Mucosa of gallbladder (tissue), 1 donor: ENCODE measurements at places on chromosomes 13 and 19.

DNA sequence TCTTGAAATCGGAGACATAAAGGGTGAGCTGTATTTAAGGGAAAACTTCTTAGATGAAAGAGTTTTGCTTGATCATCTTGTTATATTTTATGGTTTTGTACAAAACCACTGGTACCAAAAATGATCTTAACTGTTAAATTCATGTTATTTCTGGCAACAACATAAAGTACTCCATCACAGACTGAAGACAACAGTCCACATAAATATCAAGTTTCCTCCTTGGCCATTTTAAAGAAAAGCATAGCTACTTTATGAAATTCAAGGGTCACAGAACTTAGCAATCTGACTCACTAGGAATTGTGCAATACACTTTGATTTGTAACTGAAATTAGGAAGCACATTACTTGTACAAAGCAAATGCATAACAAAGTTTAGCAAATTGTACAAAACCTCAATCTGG is 66.3 kb downstream of the TBC1D4 start:
- no peak for DNase-seq

GRCh38 chr13:41296879-41297646 is 14.0 kb upstream of the NAA16 start:
- DNase-seq = no peak

DNA sequence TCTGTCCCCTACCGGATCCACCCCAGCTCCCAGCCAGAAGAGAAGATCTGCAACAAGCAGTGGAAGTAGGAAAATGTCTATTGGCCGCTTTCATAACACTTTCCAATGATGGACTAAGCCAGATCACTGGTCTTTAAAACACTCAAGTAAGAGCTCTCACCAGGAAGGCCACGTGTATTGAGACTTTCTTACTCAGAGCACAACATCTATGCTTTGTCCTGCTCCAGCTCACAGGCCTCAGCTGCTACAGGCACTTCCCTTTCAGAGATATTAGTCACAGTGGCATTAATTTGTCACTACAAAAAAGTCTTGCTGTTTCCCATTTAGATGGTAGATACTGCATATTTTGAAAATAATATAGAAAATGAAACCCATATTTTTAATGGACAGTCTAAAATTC is 164.2 kb downstream of the ABCC4 start:
- DNase-seq = no peak

DNA sequence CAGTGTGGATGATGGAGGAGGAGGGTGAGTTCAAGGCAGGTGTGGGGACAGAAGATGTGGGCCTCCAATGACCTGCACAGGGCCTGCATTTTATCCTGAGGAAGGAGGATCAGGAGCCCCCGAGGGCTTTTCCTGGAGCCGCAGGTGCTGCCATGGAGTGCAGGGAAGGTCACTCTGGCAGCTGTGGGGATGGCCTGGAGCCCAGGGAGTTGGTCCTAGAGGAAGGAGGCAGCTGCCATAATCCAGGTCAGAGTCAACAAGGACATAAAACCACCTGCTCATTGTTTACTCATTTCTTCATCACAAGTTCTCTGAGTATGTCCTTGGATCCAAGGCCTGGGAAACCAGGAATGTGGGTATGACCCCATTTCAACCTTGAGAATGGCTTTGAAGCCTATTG is 87.2 kb downstream of the SCGB2B2 start:
- no peak for DNase-seq

- DNase-seq = no peak
Observed at GRCh38 chr19:41910240-41910991, 17.8 kb downstream of the ERFL start.

GRCh38 chr19:51688671-51689571 is 4.2 kb upstream of the SPACA6 start:
- DNase-seq = peak; percentile 91

DNA sequence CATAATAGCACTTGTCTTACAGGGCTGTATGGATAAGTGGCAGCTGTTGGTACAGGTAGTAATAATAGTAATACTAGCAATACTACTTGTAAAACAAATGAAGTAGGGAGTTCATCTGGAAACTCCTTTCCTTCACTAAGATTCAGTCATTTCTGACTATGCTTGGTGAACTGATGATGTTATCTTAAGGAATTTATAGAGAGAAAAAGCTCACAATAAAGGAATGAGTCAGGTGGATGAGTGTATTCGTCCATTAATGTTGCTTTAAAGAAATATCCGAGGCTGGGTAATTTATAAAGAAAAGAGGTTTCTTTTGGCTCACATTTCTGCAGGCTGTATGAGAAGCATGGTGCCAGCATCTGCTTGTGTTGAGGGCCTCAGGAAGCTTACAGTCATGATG is 477.3 kb downstream of the KLF12 start:
- DNase-seq = no peak

DNA sequence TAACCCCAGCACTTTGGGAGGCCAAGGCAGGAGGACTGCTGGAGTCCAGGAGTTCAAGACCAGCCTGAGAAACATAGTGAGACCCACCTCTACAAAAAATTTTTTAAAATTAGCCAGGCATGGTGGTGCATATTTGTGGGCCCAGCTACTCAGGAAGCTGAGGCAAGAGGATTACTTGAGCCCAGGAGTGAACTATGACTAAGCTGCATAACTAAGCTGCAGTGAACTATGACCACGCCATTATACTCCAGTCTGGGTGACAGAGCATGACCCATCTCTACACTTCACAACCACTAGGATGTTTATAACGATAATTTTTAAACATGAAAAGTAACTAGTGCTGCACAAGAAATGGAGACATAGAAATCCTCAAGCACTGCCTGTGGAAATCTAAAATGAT is 352.7 kb upstream of the SGCG start:
- no peak for DNase-seq

DNA sequence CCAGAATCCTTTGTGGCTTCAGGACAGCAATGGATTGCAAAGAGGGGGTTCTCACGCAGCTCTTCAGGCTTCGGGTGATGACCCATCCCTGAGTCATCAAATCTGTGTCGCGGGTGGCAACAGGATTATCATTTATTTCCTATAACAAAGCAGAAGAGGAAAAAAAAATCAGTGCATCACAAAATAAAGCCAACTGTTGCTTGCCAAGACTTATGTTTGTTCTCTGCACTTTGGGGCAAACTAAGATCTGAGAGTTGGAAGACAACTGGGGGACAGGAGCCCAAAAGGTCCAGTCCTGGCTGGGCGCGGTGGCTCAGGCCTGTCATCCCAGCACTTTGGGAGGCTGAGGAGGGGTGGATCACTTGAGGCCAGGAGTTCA is 6.4 kb downstream of the GNA15 start:
- no peak for DNase-seq

DNA sequence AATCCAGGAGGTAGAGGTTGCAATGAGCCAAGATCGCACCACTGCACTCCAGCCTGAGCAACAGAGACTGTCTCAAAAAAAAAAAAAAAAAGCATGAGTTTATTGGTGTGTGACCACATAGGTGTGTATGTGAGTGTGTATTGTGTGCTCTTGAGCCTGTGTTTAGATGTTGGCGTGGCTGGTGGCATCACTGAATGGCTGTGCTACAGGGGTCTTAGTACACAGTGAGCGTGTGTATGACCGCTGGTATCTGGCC is 2.5 kb downstream of the SLC1A5 start:
- DNase-seq = no peak

GRCh38 chr13:20073775-20074174 is 87.1 kb downstream of the GJA3 start:
- no peak for DNase-seq

- peak; percentile 23 for DNase-seq
Observed at GRCh38 chr19:54096617-54097106, 3.9 kb downstream of the OSCAR start.

GRCh38 chr13:21717817-21718216 is 46.9 kb downstream of the FGF9 start:
- DNase-seq = no peak

- no peak for DNase-seq
Observed at GRCh38 chr19:38307076-38307475, 3.0 kb downstream of the C19orf33 start.

DNA sequence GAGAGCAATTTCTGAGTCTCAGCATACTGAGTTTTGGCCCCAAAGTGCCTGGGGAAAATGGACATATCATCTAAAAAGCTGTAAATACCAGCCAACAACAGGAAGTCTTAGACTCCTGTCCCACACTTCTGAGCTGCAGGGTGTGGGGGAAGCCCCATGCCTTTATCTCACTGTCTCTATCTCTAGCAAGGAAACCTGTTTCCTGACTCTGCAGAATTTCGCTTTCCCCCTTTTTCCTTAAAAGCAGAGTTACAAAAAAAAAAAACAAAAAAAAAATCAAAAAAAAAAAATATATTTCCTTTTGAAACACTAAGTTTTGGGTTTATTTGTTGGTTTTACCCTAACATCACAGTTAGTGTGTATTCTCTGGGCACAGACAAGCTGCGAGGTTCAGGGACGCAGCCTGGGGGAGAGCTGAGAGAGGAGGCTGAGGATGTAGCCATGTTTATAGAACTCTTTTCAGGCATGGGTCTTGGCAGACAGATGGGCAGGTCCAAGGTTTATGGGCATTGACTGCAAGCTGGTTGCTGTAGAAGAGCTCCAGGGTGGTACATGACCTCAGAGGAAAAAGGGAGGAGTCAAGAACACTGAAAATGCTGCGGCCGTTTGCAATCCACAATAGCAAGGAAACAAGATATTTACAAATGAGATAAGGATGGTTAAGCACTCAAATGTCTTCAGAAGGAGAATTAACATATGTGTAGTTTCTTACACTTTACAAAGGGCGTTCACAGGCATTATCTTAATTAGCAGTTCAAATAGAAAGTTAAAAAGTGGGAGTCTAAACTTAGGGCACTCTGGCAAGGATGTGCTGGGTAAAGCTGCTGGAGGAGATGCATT is 4.9 kb downstream of the MBNL2 start:
- DNase-seq = peak; percentile 40

- peak; percentile 51 for DNase-seq
Observed at GRCh38 chr13:99281811-99282263, 23.7 kb upstream of the GPR18 start.

GRCh38 chr19:4380254-4380727 is 20.1 kb downstream of the SH3GL1 start:
- DNase-seq = no peak

- DNase-seq = no peak
Observed at GRCh38 chr19:54630782-54631181, 498 bp downstream of the LILRB1 start.

- DNase-seq = no peak
Observed at GRCh38 chr13:44088991-44089413, 209.3 kb downstream of the LACC1 start.

DNA sequence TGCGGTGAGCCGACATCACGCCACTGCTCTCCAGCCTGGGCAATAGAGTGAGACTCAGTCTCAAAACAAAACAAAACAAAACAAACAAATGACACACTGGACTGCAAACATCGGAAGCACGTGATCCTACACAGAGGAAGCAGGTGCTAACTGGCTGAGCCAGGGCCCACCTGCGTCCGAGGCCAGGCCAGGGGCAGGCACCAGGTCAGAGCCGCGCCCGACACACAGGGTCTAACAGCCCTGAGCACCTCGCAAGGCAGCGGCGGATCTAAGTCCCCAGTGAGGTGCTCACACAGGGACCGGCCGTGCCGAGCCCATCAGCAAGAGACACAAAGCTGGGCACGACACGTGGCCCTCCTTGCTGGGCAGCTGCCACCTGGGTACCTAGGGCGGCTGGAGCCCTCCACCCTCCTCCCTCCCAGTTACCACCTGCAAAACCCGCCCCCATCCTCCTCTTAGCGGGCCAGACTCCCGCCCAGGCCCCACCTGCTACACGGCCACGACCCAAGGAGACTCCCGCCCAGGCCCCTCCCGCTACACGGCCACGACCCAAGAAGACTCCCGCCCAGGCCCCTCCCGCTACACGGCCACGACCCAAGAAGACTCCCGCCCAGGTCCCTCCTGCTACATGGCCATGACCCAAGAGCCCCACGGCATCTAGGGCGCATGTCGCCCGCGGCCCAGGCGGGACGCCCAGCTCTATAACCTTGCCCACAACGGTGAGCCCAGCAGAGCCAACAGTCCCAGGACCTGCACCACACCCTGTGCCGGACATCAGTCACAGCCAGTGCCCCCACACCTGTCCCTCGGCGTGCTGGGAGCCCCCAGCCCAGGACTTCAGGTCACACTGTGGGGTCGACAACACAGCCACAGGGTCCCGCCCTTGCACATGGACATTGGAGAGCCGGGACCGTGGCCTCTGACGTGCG is 15.6 kb downstream of the AP3D1 start:
- DNase-seq = no peak

- no peak for DNase-seq
Observed at GRCh38 chr13:24135674-24136300, 24.7 kb upstream of the SPATA13 start.

DNA sequence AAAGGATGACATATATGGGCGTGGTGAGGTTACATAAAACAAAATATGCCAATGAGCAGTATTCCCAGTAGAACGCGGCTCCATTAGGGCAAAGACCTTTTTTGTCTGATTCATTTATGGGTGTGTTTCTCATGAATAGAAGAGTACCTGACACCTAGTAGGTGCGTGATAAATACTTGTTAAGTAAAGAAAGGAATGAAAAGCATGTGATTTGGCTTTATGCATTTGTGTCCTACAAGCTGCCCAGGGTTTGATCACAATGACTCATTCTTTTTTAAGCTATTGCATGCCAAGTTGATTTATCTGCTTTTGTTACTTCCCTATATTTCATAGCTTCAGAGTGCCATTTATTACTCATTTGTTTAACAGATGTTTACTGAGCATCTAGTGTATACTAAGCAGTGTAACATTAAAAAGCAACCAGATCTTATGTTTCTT is 19.1 kb upstream of the KCTD4 start:
- DNase-seq = peak; percentile 21

- no peak for DNase-seq
Observed at GRCh38 chr13:76790980-76791819, 95.0 kb downstream of the KCTD12 start.

- no peak for DNase-seq
Observed at GRCh38 chr19:58521651-58522050, 2.0 kb upstream of the ZBTB45 start.

DNA sequence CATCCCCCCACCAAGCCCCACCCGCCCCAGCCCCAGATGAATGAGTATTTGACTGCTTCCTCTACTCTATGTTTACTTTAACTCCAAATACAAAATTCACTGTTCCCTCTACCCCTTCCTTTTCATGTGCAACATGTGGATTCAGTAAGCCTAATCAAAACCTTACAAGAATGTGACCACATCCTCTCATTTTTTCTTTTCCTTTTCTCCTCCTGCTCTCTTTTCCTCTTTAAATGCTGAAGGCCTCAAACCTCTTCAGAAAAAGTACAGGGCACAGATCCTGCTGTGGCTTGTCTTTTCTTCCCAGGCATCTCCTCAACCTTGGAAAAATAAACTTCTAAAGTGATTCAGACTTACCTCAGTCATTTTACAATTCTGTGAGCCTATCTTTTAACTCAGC is 119.0 kb downstream of the MYCBP2 start:
- no peak for DNase-seq

DNA sequence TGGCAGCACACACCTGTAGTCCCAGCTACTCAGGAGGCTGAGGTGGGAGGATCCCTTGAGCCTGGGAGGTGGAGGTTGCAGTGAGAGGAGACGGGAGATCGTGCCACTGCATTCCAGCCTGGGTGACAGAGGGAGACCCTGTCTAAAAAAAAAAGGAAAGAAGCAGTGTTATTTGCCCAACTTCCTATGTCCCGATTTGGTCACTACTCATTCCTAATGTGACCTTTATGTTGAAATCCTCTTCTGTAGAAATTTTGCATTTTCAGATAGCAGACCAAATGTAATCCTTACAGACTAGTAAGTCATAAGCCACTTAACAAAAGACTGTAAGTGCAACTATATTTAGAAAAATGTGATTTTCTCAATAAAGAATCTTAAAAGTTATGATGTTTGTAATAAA is 18.2 kb upstream of the STK24 start:
- no peak for DNase-seq

GRCh38 chr13:71156550-71156949 is 710.5 kb downstream of the DACH1 start:
- DNase-seq = peak; percentile 21

GRCh38 chr19:36838784-36839324 is 667 bp upstream of the ZNF790 start:
- DNase-seq = no peak
